ENCODE measurements at places on chromosomes 16 and 17.

DNA sequence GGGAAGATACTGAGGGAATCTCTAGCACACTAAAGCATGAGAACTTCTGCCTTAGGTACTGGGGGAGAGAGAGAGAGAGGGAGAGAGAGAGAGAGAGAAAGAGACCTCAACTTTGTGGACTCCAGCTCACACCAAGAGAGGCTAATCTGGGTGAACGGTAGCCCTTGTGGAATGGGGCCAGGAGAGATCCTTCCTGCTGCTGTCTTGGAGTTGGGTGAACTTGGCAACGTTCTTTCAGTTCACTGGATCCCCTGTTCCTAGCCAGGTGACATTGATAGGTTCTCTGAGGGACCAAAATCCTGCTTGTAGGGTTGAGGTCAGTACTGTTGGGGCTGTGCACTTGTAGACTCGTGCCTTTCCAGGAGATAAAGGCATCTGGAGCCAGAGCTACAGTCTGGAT, 26.5 kb upstream of the WFIKKN2 start:
- no peak for DNase-seq

- no peak for DNase-seq
These were observed 86.5 kb downstream of the MAP2K6 start for GRCh38 chr17:69500911-69501429.

- no peak for DNase-seq
These were observed 5.1 kb downstream of the ATP2A1 start for GRCh38 chr16:28883221-28883996.

DNA sequence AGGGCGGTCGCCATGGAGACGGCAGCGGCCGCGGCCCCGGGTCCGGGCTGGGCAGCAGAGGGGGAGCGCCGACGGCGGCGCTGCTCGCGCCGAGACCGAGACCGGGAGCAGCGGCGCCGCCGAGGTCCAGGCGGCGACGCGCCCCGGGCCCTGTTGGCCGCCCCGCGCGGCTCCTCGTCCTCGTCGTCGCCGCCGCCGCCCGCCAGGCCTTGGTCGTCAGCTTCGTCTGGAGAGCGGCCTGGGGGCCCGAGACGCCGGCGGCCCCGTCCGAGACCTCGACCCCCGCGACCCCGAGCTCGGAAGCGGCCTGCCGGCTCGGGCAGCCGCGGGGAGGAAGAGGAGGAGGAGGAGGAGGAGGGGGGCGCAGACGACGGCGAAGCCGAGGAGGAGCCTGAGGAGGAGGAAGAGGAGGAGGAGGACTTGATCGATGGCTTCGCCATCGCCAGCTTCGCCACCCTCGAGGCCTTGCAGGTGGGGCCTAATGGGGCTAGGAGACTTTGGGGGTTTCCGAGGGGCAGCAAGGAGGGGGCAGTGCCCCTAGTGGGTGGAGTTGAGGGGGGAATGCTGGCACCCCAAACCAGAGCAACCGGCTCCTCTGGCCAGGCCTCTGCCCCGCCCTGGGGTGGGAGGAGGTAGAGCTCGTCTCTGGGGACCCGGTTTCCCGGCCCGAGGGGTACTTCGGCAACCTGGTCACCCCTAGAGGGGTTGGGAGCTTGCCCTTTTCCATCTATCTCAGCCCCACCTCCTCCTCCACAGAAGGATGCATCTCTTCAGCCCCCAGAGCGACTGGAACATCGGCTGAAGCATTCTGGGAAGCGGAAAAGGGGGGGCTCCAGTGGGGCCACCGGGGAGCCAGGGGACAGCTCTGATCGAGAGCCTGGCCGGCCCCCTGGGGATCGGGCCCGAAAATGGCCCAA, 1.5 kb downstream of the FBRS start:
- DNase-seq = peak; percentile 50

- DNase-seq = peak; percentile 25
These were observed 13.6 kb upstream of the PPM1D start for GRCh38 chr17:60586288-60586974.

DNA sequence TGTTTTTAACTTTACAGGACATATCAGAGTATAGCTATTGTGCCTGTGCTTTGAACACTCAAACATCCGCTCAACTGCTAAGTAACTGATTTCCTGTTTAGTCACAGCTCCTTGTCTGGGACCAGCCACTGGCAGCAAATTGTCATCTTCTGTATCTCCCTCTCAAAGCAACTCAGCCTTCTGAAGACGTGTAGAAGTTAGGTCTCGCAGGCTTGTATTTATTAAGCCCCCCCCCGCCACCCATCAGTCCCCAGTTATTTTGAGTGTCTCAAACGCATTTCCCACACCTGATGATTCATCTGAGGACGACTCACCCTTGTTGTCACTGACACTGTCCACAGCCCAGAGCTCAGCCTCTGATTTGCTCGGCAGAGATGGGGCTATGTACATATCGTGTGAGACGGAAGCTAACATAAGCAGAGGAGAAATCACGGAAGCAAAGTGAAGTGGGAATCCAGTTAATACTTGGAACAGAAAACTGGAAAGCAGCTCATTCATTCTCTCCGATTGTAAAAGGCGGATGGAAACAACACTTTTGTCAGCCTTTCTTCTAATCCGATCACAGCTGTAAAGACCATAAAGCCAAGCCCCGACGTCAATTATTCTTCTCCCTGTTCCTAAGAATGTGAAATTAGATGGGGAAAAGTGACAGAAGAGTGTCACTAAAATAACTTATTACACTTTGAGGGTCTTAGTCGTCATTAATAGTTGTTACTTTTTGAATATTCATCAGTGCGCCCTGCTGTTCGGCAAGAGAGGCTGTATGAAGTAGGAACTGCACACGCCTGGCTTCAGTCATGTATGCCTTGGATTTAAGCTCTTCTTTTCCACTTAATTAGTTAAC, 64.2 kb downstream of the PITPNC1 start:
- DNase-seq = peak; percentile 74

DNA sequence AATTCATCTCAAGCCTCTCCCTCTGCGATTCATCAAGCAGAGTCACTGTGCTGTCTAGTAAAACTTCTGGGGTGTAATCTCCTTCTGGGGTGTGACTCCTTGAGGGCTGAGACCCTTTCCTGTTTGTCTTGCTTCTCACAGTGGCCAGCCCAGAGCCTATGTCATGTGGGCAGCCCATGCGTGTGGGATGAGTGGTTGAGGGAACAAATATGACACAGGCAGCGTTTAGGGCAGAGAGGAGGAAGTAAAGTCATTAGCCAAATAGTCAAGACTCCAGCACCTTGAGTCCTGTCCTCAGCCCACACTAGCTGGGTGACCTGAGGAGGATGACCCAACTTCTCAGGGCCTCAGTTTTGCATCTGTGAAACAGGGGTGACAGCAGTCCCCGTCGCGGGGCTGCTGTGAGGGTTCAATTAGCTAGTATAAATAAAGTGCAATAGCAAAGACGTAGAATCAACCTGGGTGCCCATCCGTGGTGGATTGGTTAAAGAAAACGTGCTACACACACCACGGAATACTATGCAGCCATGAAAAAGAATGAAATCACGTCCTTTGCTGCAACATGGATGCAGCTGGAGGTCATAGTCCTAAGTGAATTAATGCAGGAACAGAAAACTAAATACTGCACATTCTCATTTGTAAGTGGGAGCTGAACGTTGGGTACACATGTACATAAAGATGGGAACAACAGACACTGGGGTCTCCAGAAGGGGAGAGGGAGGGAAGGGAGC, 4.5 kb upstream of the ITGAX start:
- peak; percentile 82 for DNase-seq

DNA sequence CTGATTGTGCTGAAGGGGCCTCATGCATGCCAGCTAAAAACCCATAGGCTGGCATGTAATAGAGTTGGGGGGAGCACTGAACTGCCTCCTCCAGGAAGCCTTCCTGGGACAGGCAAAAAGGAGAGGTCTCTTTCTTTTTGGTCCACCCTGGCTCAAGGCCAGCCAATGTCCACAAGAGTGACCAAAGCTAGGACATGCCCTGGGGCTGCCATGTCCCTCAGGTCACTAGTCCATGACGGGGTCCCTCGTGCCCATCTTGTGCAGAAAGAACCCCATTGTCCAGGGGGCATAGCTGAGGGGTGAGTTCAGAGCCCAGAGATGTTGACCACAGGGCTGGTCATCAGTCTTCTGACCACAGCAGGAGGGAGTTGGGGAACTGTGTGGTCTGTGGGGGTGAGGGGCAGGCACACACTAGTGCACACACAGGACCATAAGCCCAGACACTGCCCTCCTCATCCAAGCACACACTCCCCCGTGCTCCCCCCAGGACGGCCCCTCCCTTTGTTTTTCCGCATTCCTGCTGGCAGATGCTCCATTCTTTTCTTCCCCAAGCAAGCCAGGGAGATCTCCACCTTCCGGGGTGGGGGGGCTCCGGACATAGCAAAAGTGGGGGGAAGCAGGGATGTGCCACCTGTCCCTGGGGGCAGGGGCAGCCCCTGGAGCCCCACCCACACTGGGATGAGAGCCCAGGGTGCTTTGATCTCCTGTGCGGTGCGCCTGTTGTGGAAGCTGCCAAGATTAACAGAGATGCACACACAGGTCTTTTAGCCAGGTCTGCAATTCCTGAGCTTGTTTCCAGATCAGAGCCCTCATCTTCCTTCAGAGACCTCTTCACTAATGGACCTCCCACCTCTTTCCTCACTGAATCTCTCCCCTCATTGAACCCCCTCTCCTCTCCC, 25.2 kb upstream of the PHB1 start:
- DNase-seq = no peak

GRCh38 chr17:44331249-44331760, 6.7 kb upstream of the SLC25A39 start:
- DNase-seq = peak; percentile 87

GRCh38 chr17:69516911-69517310, 102.4 kb downstream of the MAP2K6 start:
- DNase-seq = no peak

- DNase-seq = peak; percentile 84
These were observed at the start of gene CHMP6 for GRCh38 chr17:80991645-80992076. Gene CHMP6, plus strand, starts transcription at chr17:80991841. Its CDS starts 78 bp downstream, at chr17:80991919.

DNA sequence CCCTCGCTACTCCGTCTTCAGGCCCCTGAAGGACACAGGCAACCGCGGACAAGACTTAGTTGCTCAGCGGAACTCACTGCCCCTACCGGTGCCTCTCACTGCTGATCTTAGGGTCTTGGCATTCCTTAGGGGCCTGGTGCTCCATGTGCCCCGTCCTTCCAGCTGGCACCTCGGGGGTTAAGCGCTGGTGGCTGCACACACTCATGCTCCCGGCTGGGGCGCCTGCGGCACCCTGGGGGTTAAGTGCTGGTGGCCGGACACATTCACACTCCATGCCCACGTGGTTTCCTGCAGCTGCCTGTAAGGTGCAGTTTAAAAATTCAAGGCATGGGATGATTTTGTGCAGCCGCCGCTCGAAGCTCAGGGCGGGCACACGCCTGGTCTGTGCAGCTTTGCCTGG, 45.1 kb downstream of the BAIAP2 start:
- no peak for DNase-seq

DNA sequence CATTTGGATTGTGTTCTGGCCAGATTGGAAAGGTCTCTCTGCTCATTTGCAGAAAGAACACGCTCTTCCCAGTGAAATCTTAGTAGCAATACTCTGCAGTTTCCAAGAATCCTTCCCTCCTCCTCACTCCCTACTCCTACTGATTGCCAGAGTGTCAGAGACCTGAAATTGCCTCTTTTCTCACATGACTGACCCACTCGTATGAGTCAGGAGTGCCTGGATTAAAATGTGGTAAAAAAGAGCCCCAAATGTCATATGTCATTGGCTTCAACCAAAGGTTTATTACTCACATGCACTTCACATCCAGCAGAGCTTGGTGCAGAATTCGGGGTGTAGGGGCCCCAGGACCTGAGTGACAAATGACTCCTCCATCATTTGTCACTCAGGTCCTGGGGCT, 39.7 kb upstream of the IRX3 start:
- DNase-seq = no peak

GRCh38 chr16:31453255-31454204, 5.8 kb upstream of the ARMC5 start:
- DNase-seq = peak; percentile 40

DNA sequence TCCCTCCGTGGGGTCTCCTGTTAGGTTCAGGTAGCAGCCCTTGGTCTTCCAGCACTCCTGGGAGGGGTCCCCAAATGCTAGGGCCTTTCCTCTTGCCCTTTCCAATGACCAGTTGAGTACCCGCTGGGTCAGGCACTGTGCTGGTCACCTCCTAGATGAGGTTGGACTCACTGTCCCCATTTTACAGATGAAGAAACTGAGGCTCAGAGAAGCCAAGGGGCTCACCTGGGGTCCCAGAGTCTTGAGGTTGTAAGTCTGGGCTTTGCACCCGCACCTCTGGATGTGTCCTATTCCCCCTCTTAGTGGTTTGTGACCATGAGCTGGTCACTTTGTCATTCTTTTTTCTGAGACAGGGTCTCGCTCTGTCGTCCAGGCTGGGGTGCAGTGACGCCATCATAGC, 1.4 kb upstream of the CASKIN1 start:
- DNase-seq = no peak

All from NB4 (cell line).